ENCODE measurements at places on chromosomes 3 and 15.

GRCh38 chr3:99755831-99756230, 61.8 kb upstream of the CMSS1 start:
- no peak for DNase-seq

- DNase-seq = no peak
These were observed 249.5 kb upstream of the EOMES start for GRCh38 chr3:27971600-27971999.

DNA sequence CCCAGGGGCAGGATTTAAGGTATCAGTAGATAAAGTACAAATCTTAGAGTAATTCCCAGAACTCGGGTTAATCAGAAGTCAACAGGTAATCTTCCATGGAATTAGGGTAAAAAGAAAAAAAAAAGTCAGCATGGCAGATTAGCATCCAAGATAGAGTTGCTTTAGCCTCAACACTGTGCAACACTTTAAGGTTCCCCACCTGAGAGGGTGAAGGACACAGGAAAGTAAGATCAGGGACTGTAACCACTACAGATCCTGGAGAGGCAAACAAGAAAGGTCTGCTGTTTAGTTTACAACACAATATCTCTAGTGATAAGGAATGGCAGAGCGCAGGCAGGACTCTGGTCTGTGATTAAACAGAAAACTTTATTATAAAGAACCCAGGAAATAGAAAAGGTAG, 4.1 kb upstream of the PHLDB2 start:
- DNase-seq = no peak

GRCh38 chr15:101078669-101079323, 159.6 kb downstream of the LRRK1 start:
- DNase-seq = no peak

DNA sequence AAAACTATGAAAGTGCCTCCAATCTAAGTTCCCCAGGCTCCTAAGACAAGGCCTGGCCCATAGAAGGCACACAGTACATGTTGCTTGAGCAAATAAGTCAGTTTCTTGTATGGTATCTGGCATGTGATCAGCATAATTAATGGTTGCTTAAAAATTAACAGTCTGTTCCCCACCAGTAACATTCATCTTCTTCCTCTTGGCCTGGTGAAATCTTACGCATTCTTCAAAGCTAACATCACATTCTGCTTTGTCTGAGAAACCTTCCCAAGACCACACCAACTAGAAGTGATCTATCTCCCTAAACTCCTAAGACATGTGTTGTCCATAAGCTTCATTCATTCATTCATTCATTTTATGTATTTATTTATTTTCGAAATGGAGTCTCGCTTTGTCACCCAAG, 48.1 kb downstream of the LIPC start:
- DNase-seq = no peak

GRCh38 chr15:80931721-80932512, 57.7 kb downstream of the MESD start:
- DNase-seq = no peak

DNA sequence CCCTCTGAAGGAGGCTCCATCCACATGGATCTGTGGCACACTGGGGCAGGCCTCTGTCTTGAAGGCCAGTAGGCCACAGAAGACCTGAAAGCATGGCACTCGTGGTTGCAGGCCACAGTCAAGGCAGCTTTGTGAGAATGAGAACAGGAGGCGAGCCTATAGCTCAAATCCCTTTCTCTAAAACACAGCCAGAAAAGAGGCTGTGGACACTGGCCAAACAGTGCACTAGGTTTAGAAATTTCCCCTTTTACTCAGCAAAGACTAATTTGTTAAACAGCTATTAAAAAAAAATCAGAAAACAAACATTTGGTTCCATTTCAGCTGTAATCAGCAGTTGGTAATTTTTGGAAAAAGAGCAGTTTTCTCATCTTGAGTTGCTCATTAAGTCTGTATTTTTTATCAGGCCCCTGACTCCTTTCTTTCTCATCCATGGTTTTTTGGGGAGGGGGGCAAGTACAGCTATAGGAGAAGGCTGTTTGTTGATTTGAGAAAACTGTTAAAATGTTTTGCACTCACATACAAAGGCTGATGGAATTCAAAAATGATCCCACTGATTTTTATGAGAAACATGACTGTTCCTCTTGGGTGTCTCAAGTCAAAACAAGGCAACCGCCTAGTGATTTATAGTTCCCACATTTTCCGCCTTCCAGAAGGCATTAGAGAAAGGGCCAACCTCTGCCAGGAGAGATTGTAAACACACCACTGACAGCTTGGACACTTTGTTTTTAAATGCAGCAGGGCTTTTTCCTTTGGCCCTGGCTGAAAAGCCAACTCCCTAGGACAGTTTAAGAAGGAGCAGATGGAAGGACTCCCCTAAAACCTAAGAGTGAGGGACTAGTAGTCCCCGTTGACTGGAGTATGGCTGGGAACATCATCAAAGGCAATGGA, 28.1 kb downstream of the PARP16 start:
- DNase-seq = no peak

DNA sequence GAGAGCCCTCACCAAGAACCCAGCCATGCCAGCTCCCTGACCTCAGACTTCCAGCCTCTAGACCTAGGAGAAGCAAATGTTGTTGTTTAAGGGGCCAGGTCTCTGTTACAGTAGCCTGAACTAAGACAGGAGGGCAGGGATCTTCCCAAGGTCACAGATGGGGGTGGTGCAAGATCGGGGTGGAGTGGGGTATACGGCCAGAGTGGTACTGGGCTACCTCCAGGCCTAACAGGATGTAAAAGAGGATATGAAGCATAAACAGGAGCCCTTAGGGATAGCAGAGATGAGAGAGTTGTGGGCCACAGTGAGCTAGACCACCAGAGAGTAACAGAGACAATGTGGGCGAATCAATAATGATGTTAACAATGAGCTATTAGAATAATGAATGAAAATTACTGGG, 82.9 kb downstream of the TOP2B start:
- DNase-seq = no peak

DNA sequence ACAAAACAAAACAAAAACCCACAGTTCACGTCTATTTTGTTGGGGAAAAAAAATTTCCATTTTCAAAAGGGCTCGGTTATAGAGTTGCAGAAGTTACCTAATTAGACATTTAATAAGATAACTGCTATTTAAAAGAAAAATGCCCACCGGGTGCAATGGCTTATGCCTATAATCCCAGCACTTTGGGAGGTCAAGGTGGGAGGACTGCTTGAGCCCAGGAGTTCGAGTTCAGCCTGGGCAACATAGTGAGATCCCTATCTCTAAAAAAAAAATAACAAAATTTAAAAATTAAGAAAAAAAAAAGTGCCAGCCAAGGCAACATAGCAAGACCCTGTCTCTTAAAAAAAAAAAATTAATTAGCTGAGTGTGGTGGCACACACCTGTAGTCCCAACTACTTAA, 19.2 kb downstream of the SEC11A start:
- no peak for DNase-seq

- DNase-seq = no peak
These were observed 493.1 kb downstream of the MECOM start for GRCh38 chr3:169170456-169170855.

GRCh38 chr15:63939531-63940130, 105.9 kb upstream of the HERC1 start:
- no peak for DNase-seq

DNA sequence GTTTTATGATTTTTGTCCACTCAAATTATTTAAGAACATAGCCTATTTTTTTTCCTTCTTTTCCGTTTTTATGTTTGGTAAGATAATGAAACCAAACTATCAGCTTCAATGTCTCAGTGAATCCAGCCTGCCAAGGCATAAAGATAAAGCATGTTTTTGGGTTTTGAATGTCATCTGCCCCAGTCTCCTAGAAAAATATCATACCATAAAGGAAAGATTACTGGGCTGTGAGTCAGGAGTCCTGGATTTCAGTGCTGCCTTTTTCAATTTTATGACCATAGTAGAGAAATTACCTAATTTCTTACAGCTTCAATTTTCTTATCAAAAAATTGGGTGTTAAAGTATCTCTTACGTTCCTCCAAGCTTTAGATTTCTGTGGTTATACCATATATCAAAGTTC, 87.5 kb downstream of the GAP43 start:
- no peak for DNase-seq

DNA sequence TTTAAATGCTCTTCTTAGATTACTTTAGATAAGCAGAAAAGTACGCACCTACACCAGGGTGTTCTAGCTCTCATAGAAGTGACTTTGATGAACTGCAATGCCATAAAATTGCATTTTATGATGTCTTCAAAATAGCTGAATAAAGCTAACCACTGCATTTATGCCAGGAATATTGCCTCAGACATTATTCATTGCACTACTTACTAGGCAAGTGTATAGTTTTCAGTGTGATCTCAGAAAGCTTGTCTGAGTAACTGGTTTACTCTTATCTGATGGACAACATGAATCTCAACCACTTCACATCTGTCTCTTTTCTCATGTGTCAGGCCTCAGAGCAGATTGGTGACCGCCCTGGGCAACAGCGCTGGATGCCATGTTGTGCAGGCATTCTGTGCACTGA, 119.3 kb upstream of the SLC2A2 start:
- no peak for DNase-seq

DNA sequence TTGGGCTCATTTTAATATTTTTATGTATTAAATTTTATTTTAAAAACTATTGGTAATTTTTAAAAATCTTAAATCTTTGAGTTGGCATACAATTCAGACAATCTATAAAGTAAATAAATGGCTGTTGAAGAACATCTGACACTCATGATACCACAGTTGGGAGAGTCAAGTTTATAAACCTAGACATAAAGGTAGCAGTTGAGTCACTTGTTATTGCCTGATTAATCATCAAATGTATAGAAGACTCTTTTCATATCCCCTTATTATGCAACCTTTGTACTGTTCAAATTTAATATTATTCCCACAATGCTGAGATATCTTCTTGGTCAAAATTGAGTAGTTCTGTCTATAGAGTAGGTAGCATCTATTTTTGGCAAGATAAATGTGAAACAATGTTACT, 19.6 kb downstream of the PAQR9 start:
- no peak for DNase-seq

- no peak for DNase-seq
These were observed 1036.5 kb downstream of the ROBO2 start for GRCh38 chr3:78076379-78076778.

DNA sequence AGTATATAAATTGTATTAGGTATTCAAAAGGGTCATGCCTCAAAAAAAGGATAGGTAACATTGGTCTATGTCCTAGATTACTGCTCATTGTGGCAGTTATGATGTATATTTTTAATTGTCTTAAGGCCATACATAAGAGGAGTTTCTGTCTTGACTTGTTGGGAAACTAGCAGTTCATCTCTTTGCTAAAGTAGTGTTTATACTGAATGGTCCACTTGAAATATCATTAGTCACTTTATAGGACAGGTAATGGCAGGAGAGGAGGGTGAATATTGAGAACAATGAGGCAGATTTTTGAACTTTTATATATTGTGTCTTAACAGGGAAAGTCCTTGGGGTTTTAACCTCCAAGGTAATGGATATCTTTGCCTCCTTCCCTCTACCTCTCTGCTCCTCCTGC, 58.4 kb downstream of the TP63 start:
- DNase-seq = no peak

GRCh38 chr3:39935261-39935660, 125.9 kb downstream of the MYRIP start:
- DNase-seq = no peak

GRCh38 chr3:183161552-183162336, 790 bp downstream of the LAMP3 start:
- no peak for DNase-seq

DNA sequence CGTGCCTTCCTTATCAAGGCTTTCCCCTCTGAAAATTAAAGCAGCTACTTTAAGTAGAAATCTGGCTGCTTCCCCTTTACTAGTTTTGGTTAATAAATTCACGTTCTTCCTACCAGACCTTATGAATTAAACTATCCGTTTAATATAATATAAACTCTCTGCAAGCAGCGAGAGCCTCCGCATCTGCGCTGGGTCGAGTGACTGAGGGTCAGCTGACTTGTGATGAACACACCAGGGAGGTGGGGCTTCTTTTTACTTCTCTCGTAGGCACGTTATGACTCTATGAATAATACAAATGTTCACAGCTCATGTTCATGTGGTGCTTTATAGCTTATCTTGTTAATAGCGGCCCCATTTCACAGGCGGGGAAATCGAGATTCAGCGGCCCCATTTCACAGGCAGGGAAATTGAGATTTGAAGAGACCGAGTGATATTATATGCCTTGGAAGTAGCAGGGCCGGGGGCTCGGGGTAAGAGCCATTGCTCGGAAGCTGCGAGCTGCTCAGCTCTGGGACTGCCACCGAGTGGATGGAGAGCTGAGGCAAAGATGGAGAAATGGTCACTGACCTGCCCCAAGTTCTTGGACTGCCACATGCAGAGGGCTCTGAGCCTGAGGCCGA, 8.3 kb downstream of the MUC4 start:
- DNase-seq = no peak

GRCh38 chr15:38252481-38253350, at the start of gene SPRED1:
TSS of gene SPRED1 (plus strand) at chr15:38252836. CDS start at chr15:38253186, 350 bp downstream.
- peak; percentile 24 for DNase-seq

- peak; percentile 2 for DNase-seq
These were observed at the start of gene CA12 for GRCh38 chr15:63381301-63382204. TSS of gene CA12 (minus strand) at chr15:63381846. CDS start at chr15:63381720, 126 bp downstream.

- no peak for DNase-seq
These were observed 84.1 kb upstream of the ANKRD34C start for GRCh38 chr15:79198461-79198860.

GRCh38 chr3:69250014-69250413, 127.6 kb upstream of the LMOD3 start:
- DNase-seq = peak; percentile 57

- no peak for DNase-seq
These were observed 339.7 kb downstream of the IL5RA start for GRCh38 chr3:2770451-2770850.
